ENCODE measurements at places on chromosomes 4 and X.

- DNase-seq: no peak
Observed at GRCh38 chrX:72030431-72030830, 101.3 kb downstream of the RTL5 start.

DNA sequence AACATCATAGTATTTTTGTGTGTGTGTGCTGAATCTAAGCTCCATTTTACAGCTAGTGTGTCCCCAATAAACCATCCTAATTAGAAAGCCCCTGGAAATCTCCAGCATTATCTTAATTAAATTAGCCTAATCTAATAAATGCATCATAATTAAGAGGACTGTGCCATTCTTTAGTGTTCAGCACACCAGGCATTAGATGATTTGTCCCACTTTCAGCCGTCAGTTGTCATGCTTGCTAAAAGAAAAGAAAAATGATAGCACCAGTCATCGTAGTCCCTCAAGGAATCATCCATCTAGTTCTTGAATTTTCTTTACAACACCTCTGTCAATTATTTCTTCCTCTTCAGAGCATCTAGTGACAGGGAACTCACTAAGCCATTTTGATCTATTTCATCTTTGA is 155.9 kb downstream of the PALLD start:
- no peak for DNase-seq

- peak; percentile 71 for DNase-seq
Observed at GRCh38 chr4:143399113-143399949, 62.7 kb downstream of the GAB1 start.

GRCh38 chr4:52317361-52317879 is 266.3 kb downstream of the SPATA18 start:
- no peak for DNase-seq

GRCh38 chr4:40241941-40242340 is 45.1 kb downstream of the RHOH start:
- DNase-seq: no peak

DNA sequence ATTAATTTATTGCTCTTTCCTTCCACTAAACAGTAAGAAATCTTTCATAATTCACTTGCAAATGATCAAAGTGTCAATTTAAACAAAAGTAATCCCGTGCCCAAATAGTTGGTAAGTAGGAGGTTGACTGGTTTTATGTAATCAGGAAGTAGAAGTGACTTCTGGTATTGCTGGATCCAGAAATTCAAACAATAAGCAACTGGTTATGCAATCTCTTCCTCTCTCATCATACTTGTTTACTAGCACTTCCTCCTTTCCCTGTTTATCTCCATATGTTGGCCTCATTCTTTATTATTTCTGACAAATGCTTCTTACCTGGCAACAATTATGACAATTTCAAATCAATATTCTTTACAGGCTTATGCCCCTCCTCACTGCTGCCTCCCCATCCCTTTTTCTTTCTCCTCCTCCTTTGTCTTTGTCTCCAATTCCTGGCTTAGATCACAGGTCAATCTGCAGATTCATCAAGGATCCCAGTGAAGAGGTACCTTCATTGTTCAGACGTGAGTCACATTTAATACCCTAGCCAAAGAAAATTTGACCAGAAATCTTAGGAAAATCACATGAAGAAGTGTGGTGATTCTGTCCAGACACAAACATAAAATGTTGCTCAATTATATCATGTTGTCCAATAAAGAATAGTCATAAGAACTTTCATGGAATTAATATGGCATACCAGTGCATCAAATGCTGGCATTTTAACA is 323.2 kb upstream of the PCDH7 start:
- peak; percentile 8 for DNase-seq
